ENCODE measurements at places on chromosomes 12 and 14. TPM values are rescaled to one million over a fixed set of nuclear protein-coding genes. Genes with fewer than 3 reads are reported as not detected.

Gene TPPP2
- not detected for total RNA-seq

Gene ANP32D
- not detected for total RNA-seq

Gene MYF5
- not detected for total RNA-seq

Gene SDR9C7
- total RNA-seq: not detected

Gene TAS2R19
- 9.0 TPM for total RNA-seq

Gene KRT3
- not detected for total RNA-seq

DNA sequence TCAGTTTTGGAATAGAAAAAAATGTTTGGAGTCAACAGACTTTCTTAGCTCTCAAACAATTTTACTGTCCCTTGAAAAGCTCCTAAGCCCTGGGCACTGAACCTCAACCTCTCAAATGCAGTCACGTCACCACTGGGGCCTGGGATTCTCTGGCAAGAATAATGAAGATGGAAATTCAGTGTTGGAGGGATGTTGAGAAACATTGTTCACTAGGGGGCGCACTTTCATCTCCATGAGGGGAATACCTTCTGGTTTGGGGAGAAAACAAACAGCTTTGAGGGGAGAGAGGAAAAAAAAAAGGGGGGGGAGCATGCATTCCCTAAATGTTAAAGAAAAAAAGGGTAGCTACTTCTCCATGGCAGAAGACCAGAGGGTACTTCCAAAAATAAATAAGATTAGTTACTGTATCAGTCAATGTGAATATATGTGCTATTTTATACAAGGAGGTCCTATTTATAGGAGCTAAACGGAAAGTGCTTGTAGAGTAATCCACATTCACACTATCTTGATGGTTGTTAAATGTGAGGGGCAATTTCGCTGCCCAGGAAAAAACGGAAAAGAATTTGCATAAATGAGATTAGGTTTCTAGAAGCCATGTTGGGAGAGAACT is 5.8 kb upstream of the TBPL2 start:
- peak; percentile 87 for DNase-seq

- peak; percentile 49 for DNase-seq
Observed at GRCh38 chr14:66508846-66509621, 1.1 kb downstream of the GPHN start.

- DNase-seq: no peak
Observed at GRCh38 chr14:53880761-53881160, 75.9 kb downstream of the BMP4 start.

DNA sequence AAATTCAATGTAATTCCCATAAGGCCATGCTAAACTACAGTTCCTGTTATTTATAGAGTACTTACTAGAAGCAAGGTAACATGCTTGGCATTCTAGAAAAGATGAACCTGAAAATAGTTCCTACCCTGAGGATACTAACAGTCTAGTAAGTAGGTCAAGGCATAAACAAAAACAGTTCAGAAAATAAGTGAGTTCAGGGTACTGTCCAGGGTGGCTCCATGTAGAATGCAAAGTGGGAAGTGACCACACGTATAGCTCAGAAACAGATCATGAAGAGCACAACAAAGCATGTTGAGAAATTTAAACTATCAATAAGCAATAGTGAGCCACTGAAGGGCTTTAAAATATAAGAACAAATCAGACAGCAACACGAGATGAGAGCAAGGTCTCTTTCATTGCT is 2.3 kb downstream of the TMED10 start:
- no peak for DNase-seq

- DNase-seq: no peak
Observed at GRCh38 chr12:118429688-118430383, 53.5 kb downstream of the SUDS3 start.

DNA sequence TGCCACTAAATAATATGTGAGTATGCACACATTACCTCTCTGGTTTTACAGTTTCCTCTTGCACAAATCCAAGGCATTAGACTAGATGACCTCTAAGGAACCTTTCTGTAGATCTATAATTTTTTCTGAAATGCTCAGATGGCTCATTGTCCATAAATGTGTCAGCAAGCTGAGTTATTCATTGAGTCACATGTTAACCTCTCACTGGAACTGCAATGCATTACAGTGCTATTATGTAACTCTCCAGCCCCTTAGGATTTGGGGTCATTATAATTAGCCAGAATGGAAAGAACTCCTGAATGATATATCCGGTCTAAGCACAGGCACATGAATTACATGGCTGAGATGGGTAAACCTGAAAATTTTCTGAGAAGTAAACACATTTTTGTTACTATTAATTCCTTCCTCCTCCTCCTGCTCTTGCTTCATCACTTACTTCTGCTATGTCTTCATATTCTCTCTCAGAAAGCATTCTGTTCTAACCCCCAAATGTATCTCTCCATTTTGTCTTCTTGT is 20.3 kb upstream of the DRAM1 start:
- peak; percentile 32 for DNase-seq

GRCh38 chr14:56400109-56400825 is 179.3 kb upstream of the TMEM260 start:
- DNase-seq: no peak

DNA sequence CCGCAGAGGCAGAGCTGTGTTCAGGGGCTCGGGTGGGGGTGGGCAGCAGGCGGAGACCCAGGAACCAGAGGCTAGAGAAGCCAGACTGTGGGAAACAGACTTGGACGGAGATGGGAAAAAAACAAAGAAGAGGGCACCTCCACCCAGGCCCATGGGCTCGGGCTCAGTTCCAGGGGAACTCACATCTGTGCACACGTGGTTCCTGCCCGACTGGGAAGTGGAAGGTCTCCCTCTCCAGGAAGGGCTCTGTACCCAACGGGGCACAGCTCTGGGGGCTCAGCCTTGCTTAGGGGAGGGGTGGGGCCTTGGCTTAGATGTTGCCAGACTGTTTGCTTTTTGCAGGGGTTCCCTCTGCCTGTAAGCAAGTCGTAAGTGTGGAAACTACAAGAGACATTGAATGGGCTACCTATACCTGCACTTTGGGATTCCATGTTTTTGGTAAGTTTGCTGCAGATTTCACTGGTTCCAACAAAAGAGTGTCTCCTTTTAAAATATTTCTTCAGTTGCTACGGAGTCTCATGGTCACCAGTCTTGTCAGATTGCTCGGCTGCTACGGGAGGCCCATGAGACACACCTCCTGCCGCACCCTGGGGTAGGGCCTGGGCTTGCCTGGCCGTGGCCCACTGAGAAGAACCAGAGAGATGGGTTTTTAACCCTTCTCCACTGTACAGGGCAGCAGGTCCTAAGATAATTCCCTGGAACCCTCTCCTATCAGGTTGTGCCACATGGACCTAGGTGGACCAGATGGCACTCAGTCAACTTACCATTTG is 127.6 kb upstream of the EVL start:
- DNase-seq: no peak

DNA sequence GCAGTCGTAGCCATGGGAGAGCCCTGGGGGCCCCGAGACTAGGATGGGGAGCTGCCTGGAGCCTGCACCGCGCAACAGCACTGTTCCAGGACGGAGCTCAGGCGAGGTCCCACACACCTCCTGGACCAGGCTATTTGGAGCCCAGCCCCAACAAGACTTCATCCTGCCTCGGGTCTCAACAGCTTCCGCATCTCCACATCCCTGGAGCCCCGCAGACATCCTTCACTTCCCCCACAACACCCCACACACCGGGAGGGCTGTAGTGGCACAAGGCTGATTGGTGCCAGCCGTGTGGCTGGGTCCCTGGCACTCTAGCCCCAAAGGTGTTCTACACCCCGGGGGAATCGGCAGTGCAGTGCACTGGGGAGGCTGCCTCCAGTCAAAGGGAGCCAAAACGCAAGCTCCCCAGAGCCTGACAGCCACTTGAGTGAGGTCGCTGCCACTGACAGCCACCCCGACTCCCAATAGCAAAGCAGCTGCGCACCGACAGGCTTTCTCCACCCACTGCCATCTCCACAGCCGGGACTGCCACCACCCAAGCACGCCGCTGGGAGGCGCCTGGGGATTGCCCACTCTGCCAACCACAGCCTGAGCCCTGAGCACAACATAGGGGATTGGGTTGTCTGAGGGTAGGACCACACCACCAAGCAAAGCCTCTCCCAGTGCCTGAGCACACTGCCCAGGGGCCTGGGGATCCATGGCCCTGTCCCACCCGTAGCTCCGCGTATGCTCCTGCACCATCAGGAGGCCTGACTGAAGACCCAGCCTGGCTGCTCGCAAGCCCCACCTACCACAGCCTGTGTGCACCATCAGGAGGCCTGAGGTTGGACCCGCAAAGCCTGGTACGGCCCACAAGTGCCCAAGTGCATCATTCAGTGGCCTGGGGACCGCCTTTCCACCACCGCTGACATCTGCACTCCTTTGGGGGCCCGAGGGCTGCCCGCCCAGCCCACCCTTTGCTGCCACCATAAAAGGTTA is 13.2 kb upstream of the KLRF1 start:
- DNase-seq: peak; percentile 52

DNA sequence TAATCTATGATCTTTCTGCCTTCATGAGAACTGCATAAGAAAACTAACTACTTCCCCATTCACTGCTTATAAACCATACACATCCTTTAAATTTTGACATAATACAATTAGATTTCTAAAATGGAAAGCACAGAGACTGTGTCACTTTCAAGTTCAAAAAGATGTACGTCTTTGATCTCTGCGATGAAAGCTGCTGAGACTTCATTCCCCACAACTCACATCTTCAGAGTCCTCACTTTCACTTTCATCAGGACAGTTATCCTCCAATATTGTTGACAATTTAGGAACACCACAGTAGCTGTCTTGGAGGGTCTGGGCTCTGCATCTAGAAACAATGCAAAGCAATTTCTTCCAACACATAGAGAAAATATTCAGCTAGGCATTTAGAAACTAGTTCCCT is 47.9 kb upstream of the KCNC2 start:
- no peak for DNase-seq

- no peak for DNase-seq
Observed at GRCh38 chr14:42421377-42422078, 814.9 kb downstream of the LRFN5 start.

- no peak for DNase-seq
Observed at GRCh38 chr12:66232263-66232662, 43.2 kb downstream of the IRAK3 start.

DNA sequence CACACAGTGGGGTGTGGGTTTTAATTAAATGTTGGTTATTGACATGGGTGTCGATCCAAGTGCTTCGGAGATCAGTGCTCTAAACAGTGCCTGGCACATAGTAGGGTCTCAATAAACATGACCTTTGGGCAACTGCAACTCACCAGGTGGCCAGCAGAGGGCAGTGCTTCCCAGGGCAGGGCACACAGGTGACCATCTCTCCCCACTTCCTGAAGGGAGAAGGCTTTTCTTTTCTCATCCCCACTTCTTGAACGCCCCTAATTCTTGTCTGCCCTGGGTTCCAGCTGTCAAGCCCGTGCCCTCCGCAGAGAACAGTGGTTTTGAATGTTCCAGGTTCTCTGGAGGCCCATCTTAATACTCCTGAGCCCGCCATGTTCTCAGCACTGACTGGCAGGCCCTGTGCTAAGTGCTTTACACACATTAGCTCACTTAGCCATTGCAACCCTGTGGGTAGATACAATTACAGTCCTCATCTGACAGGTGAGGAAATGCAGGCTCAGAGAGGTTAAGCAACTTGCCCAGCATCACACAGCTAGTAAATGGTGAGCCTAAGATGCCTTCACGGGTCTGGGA is 16.3 kb downstream of the RAPGEF3 start:
- peak; percentile 64 for DNase-seq

DNA sequence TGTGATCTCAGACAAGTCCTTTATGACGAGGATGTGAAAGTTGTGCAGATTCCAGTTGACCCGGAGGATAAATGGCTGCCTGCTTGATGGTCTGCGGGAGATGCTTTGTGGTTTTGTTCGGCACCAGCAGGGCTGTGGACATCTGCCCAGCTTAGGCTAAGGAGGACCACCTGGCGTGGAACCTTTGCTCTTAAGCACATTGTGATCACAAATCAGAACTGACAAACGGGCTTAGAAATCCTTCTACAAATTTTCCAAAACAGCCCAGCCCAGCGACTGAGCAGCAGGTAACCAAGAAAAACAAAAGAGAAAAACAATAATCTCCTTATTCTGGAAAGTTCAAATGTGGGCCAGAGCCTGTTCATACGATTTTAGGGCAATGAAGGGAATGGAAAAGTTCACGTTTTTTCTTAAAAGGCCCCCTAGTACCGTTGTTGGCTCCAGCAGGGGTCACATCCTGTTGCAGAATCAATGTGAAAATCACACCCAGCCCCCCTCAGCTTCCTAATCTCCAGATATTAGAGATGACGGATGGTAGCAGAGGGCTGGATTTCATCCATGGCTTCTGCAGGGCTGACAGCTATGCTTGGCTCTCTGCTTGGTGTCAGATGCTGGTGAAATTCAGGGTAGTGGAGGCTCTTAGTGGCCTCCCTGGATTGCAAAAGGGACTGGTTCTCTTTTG is 81.1 kb upstream of the RFLNA start:
- no peak for DNase-seq

GRCh38 chr14:78341827-78342389 is 171.7 kb downstream of the NRXN3 start:
- DNase-seq: no peak

DNA sequence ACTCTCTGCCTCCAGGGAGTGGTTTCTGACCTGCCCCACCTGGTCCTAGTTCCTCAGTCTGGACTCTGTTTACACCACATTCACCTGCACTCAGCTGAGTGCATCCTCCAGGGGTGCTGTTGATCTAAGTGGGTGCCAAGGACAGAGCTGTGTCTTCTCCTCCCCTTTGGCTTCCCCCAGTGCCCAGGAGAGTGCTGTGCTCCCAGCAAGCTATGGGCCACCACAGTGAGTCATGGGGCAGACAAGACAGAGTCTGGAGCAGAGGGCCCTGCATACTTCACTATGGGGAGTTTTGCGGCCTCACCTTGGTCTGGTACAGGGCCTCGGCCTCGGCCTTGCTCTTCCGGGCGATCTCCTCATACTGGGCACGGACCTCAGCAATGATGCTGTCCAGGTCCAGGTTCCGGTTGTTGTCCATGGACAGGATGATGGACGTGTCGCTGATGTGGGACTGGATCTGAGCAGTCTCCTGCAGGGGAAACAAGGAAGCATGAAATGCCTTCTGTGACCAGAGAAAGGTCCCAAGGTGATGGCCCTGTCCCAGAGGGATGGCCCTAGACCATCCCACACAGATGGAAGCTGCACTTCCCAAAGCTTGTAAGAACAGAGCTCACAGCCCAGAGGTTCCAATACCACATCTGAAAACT is 4.9 kb downstream of the KRT73 start:
- no peak for DNase-seq

- peak; percentile 9 for DNase-seq
Observed at GRCh38 chr12:109464642-109465351, 12.3 kb downstream of the KCTD10 start.

DNA sequence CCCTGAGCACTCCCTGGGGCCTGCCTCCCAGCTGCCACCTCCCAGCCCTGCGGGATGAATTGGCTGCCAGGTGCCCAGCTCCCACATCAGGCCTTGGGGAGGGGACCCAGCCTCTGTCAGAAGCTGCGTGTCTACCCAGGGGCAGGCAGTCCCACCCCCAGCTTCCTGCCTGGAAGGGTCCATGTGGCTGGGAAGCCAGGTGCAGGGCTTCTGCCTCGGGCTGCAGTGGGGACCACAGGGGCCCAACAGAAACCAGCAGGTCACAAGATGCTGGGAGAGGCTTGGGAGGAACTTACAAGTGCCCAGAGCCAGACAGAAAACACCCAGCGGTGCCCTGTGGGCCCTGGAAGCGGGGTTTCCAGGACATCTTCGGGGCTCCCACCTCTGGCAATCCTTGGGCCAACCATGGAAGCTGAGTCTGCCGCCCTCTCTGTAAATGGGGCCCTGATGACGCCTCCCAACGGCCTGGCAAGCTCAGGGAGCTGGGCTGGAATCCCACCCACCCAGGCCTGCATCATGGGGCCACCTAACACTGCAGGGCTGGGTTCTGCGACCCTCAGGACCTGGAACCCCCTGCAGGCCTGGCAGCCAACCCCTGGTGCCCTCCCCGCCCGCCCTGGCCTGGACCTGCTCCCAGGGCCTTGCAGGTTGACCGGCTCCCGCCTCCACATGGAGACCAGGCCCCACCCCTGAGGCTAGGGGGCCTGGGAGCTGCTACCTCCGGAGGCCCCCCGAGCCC is 36.6 kb downstream of the CCNK start:
- DNase-seq: no peak

All from Daoy (cell line).